Ascending aorta (tissue), 2 donors: ENCODE measurements at places on chromosomes 1 and 21. TPM values are rescaled to one million over a fixed set of nuclear protein-coding genes. Genes with fewer than 3 reads are reported as not detected.

GRCh38 chr1:61080413-61081143 lies 1.8 kb upstream of the NFIA start:
- DNase-seq = no peak

CFHR3 gene
- not detected for total RNA-seq

NUP133 gene
- total RNA-seq = 9.3 TPM

ABCA4 gene
- not detected for total RNA-seq

DNA sequence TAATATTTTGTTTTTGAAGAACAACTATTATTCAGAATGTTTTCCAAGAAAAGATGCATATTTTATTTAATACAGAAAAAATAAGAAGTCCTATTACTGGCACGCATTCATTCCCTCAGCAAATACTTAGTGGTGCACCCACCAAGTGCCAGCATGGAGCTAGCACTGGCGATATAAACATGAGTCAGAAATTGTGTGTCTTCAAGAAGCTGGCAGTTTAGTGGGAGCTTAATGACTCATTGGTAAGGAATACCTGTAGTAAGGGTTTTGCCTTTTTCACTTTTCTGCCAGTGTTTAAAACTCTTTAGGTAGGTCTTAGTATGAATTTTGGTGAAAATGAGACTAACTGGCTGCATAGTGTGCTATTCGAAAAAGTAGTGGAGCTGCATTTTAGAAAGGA lies 6.3 kb downstream of the MAGI3 start:
- no peak for DNase-seq

- DNase-seq = no peak
Observed at GRCh38 chr1:26789931-26790330, 2.2 kb downstream of the PIGV start.

- DNase-seq = no peak
Observed at GRCh38 chr1:169885207-169885606, 8.5 kb downstream of the SCYL3 start.

LMOD1 gene
- total RNA-seq = 316 TPM

MR1 gene
- 19.2 TPM for total RNA-seq

- DNase-seq = no peak
Observed at GRCh38 chr1:27314169-27314568, 7.8 kb upstream of the TMEM222 start.

CD48 gene
- not detected for total RNA-seq

SETSIP gene
- not detected for total RNA-seq

TNFRSF8 gene
- 22.8 TPM for total RNA-seq

DNA sequence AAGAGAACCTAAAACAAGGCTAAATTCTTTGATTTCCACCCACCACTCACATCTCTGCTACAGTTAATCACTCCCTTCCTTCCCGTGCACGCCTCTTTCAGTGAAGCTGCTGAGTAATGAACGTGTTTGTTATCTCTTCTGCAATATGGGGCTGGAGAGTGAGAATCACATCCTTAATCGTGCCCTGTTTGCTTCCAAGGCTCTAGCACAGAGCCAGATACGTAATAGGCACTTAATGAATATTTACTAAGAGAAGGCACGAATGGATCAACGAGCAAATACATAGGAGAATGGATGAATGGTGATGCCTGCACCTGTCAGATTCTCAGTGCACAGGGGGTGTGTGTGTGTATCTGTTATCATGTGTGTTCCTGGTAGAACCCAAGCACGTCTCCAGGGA lies 22.1 kb upstream of the FAM43B start:
- DNase-seq = no peak

DNA sequence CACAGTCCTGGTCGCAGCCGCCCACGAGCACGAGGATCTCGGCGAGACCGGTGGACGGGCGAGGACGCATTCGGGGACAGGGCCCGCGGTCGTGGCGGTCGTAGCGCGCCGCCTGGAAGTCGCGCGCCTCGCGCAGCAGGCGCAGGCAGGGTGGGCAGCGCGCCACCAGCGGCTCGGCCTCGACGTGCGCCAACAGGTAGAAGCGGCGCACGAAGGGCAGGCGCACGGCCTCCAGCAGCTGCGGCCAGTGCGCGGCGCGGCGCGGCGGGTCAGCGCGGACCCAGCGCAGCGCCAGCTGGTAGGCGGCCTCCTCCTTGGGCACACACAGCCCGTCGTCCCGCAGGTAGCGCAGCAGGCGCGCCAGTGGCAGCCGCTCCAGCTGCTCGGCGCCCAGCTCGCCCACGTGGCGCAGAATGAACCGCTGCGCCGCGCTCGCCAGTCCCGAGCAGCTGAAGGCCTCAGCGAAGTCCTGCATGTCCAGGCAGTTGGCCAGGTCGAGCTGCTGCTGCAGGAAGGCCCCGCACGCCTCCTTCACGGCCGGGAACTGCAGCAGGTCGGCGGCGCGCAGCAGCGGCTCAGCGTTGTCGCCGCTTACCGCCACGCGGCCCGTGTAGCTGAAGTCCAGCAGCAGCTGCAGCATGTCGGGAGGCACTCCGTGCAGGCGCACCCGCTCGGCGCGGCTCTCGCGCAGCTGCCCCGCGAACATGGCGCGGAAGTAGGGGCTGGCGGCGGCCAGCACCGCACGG lies 573 bp downstream of the KLHL21 start:
- DNase-seq = no peak

DNA sequence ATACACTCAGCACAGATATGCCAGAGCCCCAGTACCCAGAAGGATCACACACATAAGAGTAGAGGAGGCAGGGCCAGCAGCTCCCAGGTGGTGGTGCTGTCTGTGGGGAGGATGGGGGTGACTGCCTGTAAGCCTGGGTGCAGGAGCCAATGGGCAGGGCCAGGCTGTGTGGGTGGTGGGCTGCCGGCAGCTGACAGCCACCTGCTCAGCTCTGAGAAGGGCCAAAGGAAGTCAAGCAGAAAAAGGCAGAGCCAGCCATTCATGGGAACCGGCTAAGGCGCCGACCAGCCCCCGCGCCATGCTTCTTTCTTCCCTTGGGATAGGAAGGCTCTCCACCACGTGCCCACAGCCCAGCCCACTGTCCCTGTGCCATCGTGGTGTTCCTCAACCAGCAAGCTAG lies 14.1 kb downstream of the PIK3C2B start:
- DNase-seq = no peak

DNA sequence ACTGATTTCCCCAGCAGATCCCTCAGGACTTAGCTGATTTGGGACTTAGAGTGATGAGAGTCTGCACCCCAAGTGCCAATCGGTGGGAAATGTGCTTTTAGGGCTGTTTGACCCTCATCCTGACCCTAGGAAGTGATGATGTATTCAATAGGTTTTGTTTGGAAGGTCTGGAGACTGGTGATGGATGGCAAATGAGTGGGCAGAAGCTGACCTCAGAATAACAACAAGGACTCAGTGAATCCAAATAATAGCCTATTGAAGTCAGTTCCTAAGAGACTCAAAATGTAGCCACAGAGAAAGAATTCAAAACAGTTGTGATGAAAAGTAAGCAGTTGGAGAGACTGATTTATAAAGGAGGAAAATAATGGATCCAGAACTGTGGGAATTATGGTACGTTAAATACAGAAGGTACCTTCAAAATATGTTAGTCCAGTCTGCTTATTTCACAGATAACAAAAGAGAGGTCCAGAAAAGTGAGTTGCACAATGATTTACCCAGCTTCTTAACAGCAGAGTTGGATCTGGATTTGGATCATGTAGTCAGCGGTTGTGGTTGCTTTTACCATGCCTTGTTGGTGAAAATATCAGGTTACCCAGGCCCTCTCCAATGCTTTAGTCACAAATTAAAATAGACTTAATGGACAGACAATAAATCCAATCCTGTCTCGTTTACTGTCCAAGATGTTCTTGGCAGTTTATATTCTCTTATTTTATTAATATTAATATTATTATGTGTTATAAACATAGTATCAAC lies 123.0 kb upstream of the PTBP2 start:
- DNase-seq = no peak

GRCh38 chr1:100335436-100335835 lies 16.9 kb upstream of the CDC14A start:
- DNase-seq = no peak
